ENCODE measurements at places on chromosomes 1 and 21. TPM values are rescaled to one million over a fixed set of nuclear protein-coding genes. Genes with fewer than 3 reads are reported as not detected.

- no peaks in the 10 kb centered on the region for H3K36me3 ChIP-seq
- no peak for DNase-seq
- H3K27ac ChIP-seq = no peak overlapping the region
- no peaks in the 10 kb centered on the region for H3K27me3 ChIP-seq
- peaks cover 23% of the 10 kb centered on the region for H3K4me1 ChIP-seq
- no peak overlapping the region for H3K4me3 ChIP-seq
Measured at GRCh38 chr1:73781251-73781650, 416.7 kb downstream of the LRRIQ3 start.

GRCh38 chr1:64946916-64947315, 19.4 kb downstream of the JAK1 start:
- H3K4me1 ChIP-seq = peaks cover 37% of the 10 kb centered on the region
- no peak for DNase-seq
- no peaks in the 10 kb centered on the region for H3K27me3 ChIP-seq

GRCh38 chr1:177010211-177010825, 154.2 kb downstream of the ASTN1 start:
- no peaks in the 10 kb centered on the region for H3K4me1 ChIP-seq
- H3K4me3 ChIP-seq = no peak overlapping the region
- 0 out of 2 replicates have a peak, but pooled peaks cover 7% of the 10 kb centered on the region for H3K27me3 ChIP-seq
- H3K36me3 ChIP-seq = no peaks in the 10 kb centered on the region

DNA sequence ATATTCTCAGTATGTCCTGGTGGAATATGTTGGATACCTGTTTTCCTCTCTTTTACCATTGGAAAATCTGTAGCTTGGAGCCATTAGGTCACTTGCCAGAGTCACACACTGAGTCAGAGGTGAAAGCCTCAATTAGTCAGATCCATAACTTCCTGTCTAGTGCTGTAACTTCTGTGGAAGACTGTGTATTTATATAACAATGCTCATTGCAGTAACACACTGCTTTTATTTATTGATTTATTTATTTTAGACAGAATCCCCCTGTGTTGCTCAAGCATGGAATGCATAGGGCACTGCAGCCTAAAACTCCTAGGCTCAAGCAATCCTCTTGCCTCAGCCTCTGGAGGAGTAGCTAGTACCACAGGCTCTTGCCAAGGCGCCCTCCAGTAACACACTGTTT, 1.3 kb upstream of the DOCK7 start:
- peak overlapping the region; percentile 65 for H3K27ac ChIP-seq
- peak overlapping the region; percentile 22 for H3K4me3 ChIP-seq
- no peaks in the 10 kb centered on the region for H3K36me3 ChIP-seq
- H3K4me1 ChIP-seq = peaks cover 49% of the 10 kb centered on the region
- no peak for DNase-seq

The VANGL1 gene
- total RNA-seq = 33.4 TPM

The CRP gene
- not detected for total RNA-seq

The CASZ1 gene
- 18.9 TPM for total RNA-seq

DNA sequence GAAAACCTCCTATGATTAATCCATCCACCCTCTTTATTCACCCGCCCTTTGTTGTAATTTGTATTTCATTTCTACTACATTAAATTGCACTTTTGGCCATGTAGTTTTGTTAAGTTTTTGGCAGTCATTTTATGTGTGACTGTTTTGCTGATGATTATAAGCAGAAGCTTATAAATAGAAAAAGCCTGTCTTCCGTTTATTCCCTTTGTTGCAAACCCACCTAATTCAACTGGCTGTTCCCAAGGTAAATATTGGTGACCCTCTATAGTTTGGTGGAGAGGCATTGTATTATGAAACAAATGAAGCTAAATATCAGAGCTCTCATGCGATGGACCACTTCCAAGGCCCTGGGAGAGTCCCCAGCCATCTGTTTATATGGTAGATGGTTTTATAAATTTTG, 36.7 kb upstream of the IGSF3 start:
- no peaks in the 10 kb centered on the region for H3K27me3 ChIP-seq
- no peak overlapping the region for H3K27ac ChIP-seq
- no peaks in the 10 kb centered on the region for H3K36me3 ChIP-seq
- DNase-seq = no peak

GRCh38 chr21:15560383-15561056, 169.3 kb upstream of the USP25 start:
- no peak for DNase-seq
- no peak overlapping the region for H3K4me3 ChIP-seq
- no peaks in the 10 kb centered on the region for H3K27me3 ChIP-seq
- H3K4me1 ChIP-seq = no peaks in the 10 kb centered on the region
- no peaks in the 10 kb centered on the region for H3K36me3 ChIP-seq
- no peak overlapping the region for H3K27ac ChIP-seq

DNA sequence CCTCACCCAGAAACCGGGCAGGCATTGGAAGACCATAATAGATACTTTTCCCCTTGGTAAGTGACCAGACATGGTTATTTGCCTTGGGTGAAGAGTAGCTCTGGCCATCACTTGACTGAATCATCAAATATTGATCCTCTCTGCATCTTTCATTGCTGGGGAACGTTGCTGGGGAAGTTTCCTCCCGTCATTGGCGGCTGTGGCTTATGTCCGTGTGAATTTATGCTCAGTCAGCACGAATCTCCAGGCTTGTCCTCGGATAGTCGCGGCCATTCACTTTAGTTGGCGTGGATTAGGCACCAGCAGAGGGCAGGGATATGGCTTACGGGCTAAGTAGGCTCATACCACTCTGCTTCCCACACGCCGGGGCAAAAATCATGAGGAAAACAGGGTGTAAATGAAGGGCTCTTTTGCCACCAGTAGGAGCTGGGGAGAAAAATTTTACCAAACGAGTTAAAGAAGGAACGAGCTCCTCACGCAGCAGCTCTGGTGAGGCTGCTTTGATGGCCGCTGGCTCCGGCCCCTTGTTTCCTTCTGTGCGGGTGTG, 473.4 kb downstream of the CAMTA1 start:
- no peak overlapping the region for H3K27ac ChIP-seq
- no peaks in the 10 kb centered on the region for H3K36me3 ChIP-seq
- no peaks in the 10 kb centered on the region for H3K4me1 ChIP-seq

The HCRTR1 gene
- total RNA-seq = not detected

- peaks cover 16% of the 10 kb centered on the region for H3K4me1 ChIP-seq
- DNase-seq = no peak
- H3K27ac ChIP-seq = no peak within 1 kb of the TSS
- H3K4me3 ChIP-seq = peak within 1 kb of the TSS; percentile 47
Measured at GRCh38 chr1:205455581-205456382, at the start of gene BLACAT1. BLACAT1 (minus strand) TSS chr1:205456045.

The ADGRB2 gene
- 28.5 TPM for total RNA-seq

The IKBKE gene
- total RNA-seq = 12.6 TPM

The KCNA10 gene
- total RNA-seq = not detected

DNA sequence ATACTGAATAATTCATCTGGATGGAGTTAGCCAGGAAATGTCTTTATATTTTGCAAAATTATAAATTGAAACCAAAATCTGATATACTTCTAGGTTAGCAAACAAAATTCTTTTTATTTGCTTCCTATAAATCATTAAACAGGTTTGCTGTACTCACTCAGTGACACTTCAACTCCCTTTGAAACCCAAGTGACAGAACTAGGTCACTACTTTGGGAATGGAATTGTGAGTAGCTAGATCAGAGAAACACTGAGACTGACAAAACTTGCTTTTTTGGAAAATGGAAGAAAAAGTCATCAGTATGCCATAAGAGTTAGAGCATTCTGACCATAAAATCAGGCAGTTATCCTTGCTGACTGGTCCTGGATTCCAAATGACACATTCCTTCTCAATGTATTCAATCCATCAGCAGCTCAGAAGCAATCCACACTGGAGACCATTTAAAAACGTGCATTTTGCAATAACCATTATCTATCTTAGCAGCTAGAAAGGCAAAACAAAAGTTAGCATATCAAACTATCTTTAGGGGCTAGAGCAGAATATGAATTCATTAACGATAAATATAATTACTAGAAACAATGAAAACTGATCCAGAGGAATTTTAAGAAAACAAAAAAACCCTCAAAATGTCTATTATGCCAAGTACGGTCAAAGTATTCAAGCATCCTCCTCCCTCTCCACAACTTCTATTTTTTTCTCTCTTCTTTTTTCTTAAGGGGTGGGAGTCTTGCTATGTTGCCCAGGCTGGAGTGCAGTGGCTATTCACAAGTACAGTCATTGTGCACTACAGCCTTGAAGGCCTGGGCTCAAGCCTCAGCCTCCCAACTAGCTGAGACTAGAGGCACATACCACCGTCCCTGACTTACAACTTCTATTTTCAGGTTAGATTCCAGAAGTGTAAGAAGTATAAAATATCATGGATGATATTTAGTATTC, 60.1 kb downstream of the HNRNPR start:
- no peak for DNase-seq
- peak overlapping the region; percentile 68 for H3K27ac ChIP-seq
- H3K36me3 ChIP-seq = 0 out of 2 replicates have a peak, but pooled peaks cover 6% of the 10 kb centered on the region
- H3K4me3 ChIP-seq = no peak overlapping the region
- no peaks in the 10 kb centered on the region for H3K27me3 ChIP-seq

DNA sequence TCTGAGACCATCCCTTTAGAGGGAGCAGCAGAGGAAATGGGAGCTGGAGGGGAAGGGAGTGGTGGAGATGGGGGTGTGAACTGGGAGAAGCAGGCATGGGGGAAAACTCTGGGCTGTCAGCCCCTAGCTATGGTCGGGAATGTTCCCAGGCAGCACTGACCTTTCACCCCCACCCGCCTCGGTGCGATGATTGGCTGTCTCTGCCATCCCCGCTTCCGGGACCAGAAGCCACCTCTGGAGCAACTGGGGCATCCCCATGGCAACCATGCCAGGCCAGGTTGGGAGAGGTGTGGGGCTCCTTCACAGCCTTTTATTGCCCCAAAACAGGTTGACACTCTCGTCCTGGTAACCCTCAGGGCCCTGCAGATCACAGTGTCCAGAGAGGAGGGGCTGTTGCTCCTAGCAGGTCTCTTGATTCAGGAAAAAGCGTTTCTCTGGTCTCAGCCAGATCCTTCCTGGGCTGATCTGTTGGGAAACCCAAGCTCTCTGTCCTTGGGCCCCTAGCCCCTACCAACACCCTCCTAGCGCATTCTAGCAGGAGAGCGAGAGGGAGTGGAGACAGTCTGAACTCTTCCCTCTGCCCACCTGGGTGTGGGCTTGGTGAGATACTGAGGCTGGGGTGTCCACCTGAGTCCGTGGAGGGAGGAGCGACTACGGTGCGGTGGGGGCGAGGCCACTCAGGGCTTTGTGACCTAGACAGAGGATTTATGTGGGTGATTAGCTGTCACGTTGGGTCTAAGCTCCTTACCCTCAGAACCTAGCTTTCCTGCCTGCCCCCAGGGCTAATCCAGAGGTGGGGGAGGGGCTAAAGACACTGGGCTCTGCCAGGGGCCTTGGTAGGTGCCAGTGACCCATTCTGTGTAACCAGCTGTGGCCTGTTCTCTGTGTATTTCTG, 12.2 kb upstream of the SLC6A9 start:
- no peak for DNase-seq
- peak overlapping the region; percentile 25 for H3K4me3 ChIP-seq
- H3K27ac ChIP-seq = peak overlapping the region; percentile 98
- H3K27me3 ChIP-seq = no peaks in the 10 kb centered on the region
- H3K4me1 ChIP-seq = peaks cover 67% of the 10 kb centered on the region

DNA sequence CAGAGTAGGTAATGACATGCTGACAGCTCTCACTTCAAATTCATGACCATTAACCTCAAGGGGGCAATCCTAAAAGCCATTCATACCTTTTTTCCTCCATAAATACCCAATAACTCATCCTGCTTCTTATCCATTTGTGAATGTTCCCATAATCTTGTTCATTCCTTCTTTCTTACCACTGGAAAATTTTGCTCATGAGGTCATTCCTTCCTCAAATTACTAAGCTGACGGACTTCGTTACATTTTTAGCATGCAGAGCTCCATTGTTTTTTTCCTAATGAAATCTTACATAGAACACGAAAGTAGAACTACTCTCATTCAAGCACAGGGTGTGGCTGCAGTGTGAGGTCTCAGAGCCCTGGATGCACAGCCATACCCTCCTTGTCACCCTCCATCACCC, 276.5 kb upstream of the DPYD start:
- H3K4me1 ChIP-seq = no peaks in the 10 kb centered on the region
- H3K27me3 ChIP-seq = no peaks in the 10 kb centered on the region
- no peak for DNase-seq
- no peak overlapping the region for H3K4me3 ChIP-seq
- H3K36me3 ChIP-seq = no peaks in the 10 kb centered on the region
- no peak overlapping the region for H3K27ac ChIP-seq

- no peak overlapping the region for H3K4me3 ChIP-seq
- H3K27ac ChIP-seq = no peak overlapping the region
- no peak for DNase-seq
- H3K27me3 ChIP-seq = no peaks in the 10 kb centered on the region
- H3K4me1 ChIP-seq = no peaks in the 10 kb centered on the region
Measured at GRCh38 chr1:222555992-222556615, 8.2 kb upstream of the HHIPL2 start.

- DNase-seq = no peak
- H3K27ac ChIP-seq = no peak overlapping the region
- H3K4me1 ChIP-seq = no peaks in the 10 kb centered on the region
- no peaks in the 10 kb centered on the region for H3K27me3 ChIP-seq
- no peaks in the 10 kb centered on the region for H3K36me3 ChIP-seq
Measured at GRCh38 chr21:27112186-27112585, 145.3 kb upstream of the ADAMTS5 start.

GRCh38 chr1:40981691-40982448, 2.4 kb downstream of the CTPS1 start:
- H3K36me3 ChIP-seq = peaks cover 43% of the 10 kb centered on the region
- H3K4me3 ChIP-seq = peak overlapping the region; percentile 92
- no peak for DNase-seq
- peaks cover 22% of the 10 kb centered on the region for H3K4me1 ChIP-seq

GRCh38 chr21:33128538-33128937, 58.6 kb downstream of the OLIG1 start:
- DNase-seq = no peak
- no peaks in the 10 kb centered on the region for H3K36me3 ChIP-seq
- no peak overlapping the region for H3K4me3 ChIP-seq

The ZNF695 gene
- total RNA-seq = 9.8 TPM

The NUDT4B gene
- total RNA-seq = not detected

The URB2 gene
- 7.7 TPM for total RNA-seq

- DNase-seq = no peak
- H3K4me1 ChIP-seq = peaks cover 35% of the 10 kb centered on the region
- H3K4me3 ChIP-seq = no peak overlapping the region
- H3K27me3 ChIP-seq = no peaks in the 10 kb centered on the region
- H3K36me3 ChIP-seq = no peaks in the 10 kb centered on the region
Measured at GRCh38 chr1:161033751-161034150, 5.0 kb downstream of the TSTD1 start.

- no peaks in the 10 kb centered on the region for H3K4me1 ChIP-seq
- H3K27me3 ChIP-seq = no peaks in the 10 kb centered on the region
- H3K27ac ChIP-seq = no peak overlapping the region
- no peak for DNase-seq
Measured at GRCh38 chr1:91594383-91595055, 93.9 kb downstream of the CDC7 start.

The CELA3B gene
- total RNA-seq = not detected

The SPRR4 gene
- total RNA-seq = not detected

GRCh38 chr1:117803318-117803717, 126.1 kb downstream of the GDAP2 start:
- no peaks in the 10 kb centered on the region for H3K4me1 ChIP-seq
- no peak overlapping the region for H3K27ac ChIP-seq
- H3K36me3 ChIP-seq = no peaks in the 10 kb centered on the region
- H3K27me3 ChIP-seq = no peaks in the 10 kb centered on the region
- DNase-seq = no peak

The HEYL gene
- total RNA-seq = 0.17 TPM

All from PC-9 (cell line).